ENCODE measurements at places on chromosomes 3 and 15.
A peak's percentile ranks its signal among the peaks of the same experiment; 100 is the strongest.

- DNase-seq, result no peak
Measured at GRCh38 chr3:31091748-31092147, 197.3 kb upstream of the GADL1 start.

DNA sequence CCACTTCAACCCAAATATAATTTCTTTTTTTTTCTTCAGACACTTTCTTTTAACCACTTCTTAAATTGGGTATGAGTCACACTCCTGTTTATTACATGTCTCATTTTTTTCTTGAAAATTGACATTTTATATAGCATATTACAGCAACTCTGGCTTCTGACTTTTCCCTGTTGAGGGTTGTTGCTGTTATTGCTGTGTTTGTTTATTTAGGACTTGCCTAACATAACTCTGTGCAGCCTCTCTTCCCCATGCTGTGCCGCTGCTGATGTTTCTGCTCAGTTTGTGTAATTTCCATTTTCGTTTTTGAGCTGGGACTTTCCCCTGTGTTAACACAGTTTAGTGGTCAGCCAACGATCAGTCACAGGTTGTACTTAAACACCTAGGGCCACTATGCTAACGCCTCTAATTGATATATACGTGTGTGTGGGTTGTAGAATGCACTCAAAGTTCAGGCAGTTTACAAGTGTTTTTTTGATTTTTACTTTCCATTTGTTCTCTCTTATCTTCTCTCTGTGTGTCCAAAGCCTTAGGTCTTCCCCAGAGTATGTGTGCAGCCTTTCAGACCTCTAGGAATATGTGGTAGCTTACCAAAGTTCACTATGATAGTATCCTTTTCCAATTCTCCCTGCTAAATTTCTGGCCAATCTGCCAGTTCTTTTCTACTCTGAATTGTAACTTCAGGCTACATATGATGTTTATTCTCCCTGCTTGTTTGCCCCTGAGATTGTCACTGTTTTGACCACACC, 337.2 kb downstream of the ZBTB20 start:
- peak; percentile 48 for DNase-seq

DNA sequence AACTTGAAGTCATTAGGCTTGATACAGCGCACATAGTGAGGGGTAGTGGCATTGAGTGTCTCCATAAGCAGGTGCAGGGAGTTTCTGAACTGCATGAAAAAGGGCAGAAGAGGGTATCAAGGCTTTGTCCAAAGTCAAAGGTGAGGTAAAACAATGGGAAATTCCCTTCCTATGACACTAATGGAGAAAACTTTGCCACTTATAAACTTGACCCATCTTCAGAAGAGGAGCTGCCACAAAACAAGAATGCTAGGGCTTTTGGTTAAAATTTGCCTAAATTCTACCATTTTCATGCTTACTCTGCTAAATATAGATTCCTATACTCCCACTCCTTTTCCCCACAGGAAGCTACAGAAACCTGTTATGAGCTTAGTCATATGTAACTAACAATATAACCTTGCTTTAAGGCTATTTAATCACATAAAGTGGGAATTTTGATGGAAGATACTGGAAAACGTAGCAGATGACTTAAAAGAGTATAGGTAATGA, 87.5 kb upstream of the MYO5C start:
- no peak for DNase-seq

GRCh38 chr15:71136159-71136783, 21.0 kb downstream of the THSD4 start:
- DNase-seq, result peak; percentile 37

- no peak for DNase-seq
Measured at GRCh38 chr15:57865294-57865693, 158.8 kb downstream of the POLR2M start.

DNA sequence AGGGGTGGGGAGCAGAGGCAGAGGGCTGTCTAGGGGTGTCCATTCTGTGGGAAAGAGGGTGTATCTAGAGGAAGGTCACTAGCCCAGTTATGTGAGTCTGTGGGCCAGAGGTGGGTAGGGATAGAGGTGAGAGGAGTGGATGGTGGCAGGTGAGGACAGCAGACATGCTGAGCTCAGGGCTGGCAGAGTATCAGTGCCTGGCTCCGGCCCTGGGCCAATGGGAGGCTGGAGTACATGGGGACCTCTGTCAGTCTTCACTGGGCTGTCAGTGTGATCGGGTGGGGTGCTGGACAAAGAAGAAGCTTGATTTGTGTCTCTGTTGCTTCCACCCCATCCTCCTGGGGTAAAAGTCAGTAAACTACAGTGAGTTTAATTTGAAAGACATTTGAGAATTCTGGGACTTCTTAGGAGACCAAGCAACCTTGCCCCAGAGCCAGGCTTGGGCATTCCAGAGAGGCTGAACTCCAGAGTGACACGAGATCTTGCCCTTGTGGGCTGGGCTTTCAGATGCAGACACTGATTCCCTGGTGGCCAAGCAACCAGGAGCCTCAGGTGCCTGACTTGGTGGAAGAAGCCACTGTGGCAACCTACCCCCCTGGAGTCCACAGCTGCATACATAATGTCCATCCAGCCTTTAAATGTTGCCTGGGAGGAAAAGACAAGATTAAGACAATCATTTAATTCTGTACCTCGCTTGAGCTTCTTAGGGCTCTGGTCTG, 60.7 kb downstream of the EXOG start:
- DNase-seq, result no peak

GRCh38 chr3:8734908-8735307, 1.3 kb downstream of the CAV3 start:
- DNase-seq, result no peak

DNA sequence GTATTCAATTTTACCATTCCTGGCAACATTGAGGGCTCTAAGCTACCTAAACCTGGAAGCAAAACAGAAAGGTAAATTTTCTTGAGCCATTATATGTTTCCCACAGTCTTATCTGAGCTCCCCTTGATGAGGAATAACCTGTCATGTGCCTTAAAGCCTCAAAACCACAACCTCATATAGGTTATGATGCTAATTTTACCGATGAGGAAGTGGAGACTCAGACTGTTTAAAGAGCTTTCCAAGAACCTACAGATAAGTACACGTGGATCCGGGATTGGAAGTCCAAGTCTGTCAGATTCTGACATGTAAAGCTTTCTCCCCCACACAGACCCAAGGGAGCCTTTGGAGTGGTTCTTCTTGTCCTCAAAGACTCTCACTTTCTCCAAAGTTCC, 140.5 kb downstream of the SEMA6D start:
- no peak for DNase-seq

- DNase-seq, result no peak
Measured at GRCh38 chr15:34883633-34884032, 85.9 kb downstream of the AQR start.

DNA sequence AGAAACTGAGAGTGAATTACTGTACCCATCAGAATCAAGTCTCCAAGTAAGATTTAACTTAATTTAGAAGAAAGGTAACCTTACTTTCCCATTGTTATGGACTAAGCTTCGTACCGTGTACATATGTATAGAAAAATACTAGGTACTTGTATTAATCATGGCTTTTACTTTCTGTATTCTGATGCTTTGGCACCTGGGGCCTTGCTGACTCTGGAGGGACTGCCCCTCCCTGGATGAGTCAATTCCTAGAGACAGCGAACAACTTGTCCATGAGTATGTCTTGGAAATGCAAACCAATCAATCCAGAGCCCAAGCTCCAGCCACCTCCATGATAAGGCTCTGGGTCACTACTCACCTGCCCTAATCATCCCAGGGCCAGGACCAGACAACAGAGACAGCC, 50.0 kb upstream of the DGKG start:
- DNase-seq, result no peak

DNA sequence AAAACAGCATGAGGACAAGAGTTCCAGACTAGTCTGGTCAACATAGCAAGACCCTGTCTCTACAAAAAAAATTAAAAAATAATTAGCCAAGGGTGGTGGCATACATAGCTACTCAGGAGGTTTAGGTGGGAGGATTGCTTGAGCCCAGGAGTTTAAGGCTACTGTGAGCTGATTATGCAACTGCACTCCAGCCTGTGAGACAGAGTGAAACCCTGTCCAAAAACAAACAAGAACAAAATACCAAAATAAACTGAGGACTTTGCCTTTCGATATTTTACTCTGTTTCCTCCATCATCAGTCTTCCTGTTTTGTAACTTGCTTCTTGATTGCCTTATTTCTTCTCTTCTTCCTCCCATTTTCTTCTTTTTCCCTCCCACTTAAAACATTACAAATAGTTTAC, 504.4 kb downstream of the ROBO1 start:
- DNase-seq, result no peak

GRCh38 chr3:72597756-72598195, 250.5 kb downstream of the SHQ1 start:
- DNase-seq, result no peak

DNA sequence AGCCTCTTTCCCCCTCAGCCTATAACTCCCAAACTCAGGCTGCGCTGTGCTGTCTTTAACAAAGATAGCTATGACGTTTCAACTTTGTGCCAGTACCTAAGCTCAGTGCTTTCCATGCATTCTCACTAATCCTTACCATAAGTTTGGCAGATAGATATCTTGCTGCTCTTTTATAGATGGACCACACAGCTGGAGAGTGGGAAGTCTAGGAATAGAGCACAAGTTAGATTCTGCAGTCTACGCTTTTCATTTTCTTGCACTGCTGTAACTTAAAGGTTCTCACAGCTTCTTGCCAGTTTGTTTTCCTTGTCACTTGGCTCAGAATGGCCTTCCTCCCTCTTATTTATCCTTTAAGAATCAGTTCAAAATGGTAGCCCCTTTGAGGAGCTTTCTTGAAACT, 468.8 kb downstream of the CNTN4 start:
- DNase-seq, result no peak

DNA sequence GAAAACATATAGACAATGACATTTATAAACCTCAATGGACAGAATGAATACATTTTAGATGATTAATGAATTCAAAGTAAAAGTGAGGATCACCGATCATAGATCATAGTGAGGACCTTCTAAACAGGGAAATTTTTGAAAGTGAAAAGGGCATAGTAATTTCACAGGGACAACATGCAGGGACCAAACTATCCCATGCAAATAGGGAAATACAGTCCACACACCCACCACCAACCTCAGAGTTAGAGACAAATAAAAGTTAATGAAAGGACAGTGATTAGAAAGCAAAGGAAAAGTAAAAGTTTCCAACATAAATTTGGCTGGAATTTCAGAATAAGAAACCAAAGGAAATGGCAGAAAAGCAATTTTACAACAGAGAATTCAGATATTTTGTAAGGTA, 15.4 kb upstream of the CHRNA7 start:
- DNase-seq, result no peak

DNA sequence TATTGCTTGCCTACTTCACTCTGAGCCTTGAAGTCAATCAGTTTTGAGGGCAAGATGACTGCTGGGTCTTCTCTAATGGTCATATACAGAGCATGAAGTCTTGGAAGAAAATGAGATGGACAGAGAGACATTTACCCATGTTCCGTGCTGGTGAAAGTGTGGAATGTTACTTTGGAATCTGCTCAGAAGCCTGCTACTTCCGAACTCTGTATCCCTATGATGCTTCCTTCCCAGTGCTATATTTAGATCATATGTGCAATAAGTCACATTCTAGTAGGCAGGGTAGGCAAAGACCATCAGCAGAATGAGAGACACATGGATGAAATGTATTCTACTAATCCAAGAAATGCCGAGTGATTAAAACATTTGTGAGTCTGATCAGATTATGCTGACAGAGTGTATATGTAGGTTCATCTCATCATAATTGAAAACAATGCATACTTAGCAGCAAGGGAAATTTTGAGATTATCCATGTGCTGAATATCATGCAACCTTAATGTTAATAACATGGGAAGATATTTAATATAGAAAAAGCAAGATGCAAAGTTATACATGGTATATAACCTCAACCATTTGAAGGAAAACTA, 60.5 kb downstream of the RAB7A start:
- DNase-seq, result no peak

DNA sequence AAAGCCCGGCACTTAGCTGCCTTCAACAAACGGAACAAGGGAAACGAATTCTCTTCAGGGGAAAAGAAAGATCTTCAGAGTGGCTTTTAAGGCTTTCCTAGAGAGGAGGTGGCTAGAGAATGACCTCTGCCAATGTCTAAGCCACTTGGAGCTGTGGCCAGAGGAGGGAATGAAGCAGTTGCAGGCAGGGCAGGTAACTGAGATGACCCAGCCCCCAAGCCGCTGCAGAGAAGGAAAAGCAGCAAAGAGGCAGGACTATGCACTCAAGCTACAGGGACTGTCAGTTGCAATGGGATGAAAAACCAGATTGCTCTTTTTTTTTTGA, 113.5 kb downstream of the SEC22A start:
- no peak for DNase-seq

DNA sequence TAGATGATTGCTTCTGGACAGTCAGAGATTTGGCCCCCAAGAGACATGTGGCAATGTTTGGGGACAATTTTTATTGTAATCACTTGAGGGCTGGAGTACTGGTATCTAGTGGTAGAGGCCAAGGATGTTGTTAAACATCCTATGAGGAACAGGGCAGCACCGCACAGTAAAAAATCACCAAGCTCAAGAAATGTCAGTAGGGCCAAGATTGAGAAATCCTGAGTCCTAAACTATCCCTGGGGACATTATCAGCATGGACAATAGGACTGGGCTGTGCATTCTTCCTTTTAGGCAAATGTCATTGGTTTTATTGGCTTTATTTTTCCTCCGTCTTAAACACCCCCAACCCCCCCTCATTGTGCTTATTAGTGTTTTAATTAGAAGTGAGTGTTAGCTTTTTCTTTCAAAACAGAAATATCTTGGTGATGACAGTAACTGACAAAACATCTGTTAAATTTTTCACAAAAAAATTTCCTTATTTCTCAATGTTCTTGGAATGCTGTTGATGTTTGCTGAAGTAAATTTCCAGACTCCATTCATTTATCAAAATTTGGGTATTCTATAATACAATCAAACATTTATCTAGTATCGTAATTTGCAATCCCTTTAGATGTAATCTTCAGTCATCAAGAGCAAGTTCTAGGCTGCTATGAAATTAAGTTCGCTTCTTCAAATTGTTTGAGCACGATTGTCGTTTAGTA, 944.4 kb downstream of the VGLL3 start:
- DNase-seq, result no peak

DNA sequence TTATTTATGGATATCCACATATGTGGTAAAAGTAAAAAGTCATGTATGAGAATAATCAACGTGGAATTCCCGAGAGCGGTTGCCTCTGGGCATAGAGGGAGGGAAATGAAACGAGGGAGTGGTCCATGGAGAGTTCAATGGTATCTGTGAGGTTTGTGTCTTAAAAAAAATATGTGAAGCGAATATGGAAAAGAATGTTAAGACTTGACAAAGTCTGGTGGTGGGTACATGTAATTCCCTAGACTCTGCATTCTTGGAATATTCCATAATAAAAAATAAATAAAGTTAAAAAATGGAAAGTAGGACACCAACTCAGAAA, 28.4 kb downstream of the FAM43A start:
- DNase-seq, result no peak

- no peak for DNase-seq
Measured at GRCh38 chr15:68407141-68407885, 24.6 kb downstream of the ITGA11 start.

Data from Caki2 (cell line).